ENCODE measurements at places on chromosomes 1 and 21.

GRCh38 chr1:224457782-224458144 lies 23.2 kb upstream of the WDR26 start:
- no peak for DNase-seq

GRCh38 chr1:28306301-28306949 lies 22.4 kb upstream of the MED18 start:
- DNase-seq: no peak

DNA sequence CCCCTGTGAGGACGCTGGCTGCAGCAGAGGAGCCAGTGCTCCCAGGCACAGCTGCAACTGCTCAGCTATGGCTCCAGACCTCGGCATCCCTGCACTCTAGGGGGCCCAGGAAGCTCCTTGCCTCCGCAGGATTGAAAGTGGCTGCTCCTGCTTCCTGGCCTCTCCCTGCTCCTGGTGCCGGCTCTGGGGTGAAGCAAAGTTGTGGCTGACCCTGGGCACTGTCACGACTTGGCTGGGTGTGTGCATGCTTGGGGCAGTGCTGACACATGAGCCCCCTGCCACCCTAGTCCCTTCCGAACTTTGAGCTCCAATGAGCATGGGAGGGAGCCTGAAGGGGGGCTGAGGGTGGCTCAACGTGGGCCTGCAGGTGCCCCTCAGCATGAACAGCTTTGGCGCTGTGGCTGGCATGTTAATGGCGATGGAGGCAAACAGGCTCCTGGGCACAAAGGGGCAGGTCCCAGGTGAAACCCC lies 1512.2 kb downstream of the KCNT2 start:
- no peak for DNase-seq

DNA sequence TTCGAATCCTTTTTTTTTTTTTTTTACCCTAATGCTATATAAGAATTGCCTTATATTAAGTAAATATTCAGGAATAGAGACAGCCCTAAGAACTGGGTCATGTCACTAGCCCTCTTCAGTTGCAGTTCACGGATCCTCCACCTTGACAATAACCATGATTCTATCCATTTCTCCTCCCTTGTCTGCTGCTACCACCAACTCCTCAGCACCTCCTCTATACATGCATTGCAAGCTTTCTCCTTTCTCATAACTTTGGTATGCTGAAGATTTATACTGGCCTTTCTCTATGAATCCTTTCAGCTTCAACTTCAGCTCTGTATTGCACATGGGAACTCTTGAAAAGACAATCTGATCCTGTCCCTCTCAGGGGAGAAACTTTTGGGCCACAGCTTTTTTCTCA lies 14.3 kb upstream of the DR1 start:
- peak; percentile 35 for DNase-seq

DNA sequence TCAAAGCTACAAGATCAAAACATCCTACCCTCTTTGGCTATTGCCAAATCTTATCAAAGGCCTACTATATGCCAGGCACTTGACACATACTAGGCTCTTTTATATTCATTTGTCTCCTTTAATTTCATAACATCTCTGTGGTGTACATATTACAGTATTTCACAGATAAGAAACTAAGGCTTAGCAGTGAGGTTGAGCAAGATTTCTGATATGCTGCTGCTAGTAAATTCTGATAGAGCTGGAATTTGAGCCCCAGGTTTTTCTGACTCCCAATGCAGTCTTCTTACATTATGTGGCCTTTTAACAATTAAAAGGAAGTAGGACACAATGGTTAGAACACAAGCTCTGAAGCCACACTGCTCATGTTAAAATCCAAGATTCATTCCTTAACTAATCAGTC lies 16.8 kb downstream of the CCDC185 start:
- DNase-seq: peak; percentile 38

- peak; percentile 12 for DNase-seq
Observed at GRCh38 chr1:78377356-78377928, 113.3 kb upstream of the PTGFR start.

DNA sequence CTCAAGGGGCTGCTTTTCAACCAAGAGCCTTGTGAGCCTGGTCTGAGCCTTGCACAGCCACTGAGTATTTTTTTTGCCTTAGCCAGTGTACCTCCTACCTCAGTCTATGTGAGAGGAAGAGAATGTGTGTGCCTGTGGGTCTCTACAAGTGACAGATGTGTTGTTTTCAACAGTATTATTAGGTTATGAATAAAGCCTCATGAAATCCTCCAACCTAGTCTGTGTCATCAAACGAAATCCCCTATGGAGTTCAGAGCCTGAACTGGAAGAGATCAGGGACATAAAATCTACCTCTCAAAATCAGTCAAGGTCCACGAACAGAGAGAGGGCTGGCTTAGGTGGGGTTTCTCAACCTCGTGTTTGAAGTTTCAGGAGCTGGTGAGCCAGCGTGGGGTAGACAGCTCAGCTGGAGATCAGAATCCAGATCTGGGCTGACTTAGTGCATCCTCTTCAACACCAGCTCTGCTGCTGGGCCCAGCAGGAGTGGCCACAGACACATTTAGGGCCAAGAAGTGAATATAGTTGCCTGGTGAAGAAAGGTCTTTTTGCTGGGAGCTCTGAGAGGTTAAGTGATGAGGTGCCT lies 8.2 kb downstream of the XKR8 start:
- no peak for DNase-seq

All from NCI-H226 (cell line).